Effector CD4-positive, alpha-beta T cell (primary cell): ENCODE measurements at places on chromosomes 1 and 21.
A peak's percentile ranks its signal among the peaks of the same experiment; 100 is the strongest.

DNA sequence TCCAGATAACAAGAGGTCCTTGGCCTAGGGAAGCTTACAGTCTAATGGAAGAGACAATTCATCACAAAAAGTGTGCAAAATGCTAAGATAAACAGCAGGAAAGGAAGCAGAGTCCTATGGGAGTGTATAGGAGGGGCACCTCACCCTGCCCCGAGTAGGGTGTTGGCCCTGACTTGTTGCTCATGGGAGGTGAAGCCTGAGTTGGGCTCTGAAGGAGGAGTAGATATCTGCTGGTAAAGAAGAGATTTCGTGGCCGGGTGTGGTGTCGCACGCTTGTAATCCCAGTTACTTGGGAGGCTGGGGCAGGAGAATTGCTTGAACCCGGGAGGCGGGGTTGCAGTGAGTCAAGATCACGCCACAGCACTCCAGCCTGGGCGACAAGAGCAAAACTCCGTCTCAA, 18.6 kb upstream of the GPR37L1 start:
- no peak for DNase-seq

DNA sequence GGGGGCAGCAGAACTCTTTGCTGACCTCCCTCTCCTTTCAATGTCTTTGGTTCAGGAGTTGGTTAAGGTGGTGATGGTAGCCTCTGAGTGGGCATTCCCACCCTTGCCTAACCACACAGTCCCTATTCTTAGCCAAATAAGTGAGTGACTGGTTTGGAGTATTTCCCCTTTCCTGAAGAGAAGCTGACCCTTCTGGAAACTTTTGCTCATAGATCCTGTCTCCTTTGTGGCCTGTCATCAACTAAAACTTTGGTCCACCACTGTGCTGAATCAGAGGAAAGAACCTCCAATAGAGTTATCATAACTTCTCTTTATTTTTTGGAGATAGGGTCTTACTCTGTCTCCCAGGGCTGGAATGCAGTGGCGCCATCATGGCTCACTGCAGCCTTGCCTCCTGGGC, 31.1 kb downstream of the C1orf21 start:
- no peak for DNase-seq

- no peak for DNase-seq
Measured at GRCh38 chr21:17759511-17760178, 59.5 kb downstream of the C21orf91 start.

- no peak for DNase-seq
Measured at GRCh38 chr1:27475720-27476119, 14.2 kb downstream of the WASF2 start.

DNA sequence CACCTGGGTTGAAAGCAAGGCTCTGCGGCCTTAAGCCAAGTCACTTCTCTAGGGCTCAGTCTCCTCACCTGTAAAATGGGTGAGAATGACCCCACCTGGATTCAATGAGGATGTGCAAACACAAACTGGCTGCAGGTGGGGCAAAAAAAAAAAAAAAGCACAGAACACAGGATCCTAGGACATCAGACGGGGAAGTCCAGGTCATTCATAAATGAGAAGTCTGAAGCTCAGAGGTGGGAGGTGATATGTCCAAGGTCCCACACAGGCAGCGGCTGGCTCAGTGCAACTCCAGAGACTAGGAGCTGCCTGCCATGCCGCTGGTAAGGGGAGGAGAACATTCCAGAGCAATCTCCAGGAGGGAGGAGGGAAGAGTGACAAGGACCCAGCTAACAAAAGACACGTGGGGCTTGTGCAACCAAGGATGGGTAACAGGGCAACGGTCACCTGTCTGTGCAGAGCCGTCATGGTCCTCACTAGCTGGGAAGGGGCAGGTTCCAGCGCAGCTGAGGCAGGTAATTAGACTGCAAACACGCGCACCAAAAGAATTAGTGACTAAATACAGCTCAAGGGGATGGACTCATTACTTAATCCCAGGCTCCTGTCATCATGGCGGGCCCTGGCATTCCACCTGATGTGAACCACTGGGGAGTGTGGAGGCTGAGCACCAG, 19.5 kb downstream of the IFFO2 start:
- DNase-seq: no peak

GRCh38 chr1:31912839-31913239, 25.3 kb downstream of the PTP4A2 start:
- no peak for DNase-seq

GRCh38 chr1:156930483-156930882, 10.1 kb downstream of the LRRC71 start:
- no peak for DNase-seq

DNA sequence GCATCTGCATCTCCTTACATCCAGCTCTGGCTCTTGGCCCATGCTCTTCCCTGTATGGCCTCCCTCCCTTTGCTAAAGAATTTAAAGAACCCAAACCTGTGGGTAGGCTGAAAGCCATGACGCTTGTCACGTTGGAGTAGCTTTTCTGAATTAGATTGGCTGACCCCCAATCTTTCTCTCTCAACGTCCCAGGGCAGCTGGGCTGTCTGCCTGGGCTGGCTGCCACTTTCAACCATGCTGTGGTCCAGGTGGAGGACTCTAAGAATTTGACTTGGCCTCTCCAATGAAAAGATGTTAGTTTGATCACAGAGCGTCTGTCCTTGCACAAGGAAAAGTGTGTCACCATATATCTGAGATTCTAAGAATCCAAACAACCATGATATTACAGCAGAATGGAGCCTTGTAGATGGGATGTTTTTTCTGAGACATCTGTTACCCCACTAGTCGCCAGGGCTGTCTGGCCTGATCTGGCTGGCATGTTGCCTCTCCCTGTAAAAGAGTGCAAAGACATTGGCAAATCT, 6.5 kb upstream of the IGSF3 start:
- DNase-seq: no peak

DNA sequence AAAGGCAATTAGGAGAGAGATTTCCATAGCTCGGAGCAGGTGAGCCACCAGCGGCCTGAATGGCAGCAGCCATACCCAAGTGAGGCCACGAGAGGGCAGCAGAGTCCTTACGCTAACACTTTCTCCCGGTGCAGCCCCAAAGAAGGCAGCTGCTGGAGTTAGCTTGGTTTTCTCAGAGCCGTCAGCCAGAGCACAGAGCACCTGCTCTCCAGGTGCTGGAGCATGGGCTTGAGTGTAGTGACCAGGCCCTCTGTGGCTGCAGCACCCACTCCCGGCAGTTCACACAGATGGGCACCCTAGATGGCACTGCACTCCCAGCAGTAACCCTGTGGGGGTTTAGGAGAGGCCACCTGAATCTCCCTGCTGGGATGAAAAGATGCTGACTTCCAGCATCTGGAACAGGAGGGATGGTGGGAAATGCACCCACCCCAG, 45.8 kb downstream of the TMCC2 start:
- DNase-seq: peak; percentile 83

- no peak for DNase-seq
Measured at GRCh38 chr1:200042119-200042551, 14.6 kb downstream of the NR5A2 start.

DNA sequence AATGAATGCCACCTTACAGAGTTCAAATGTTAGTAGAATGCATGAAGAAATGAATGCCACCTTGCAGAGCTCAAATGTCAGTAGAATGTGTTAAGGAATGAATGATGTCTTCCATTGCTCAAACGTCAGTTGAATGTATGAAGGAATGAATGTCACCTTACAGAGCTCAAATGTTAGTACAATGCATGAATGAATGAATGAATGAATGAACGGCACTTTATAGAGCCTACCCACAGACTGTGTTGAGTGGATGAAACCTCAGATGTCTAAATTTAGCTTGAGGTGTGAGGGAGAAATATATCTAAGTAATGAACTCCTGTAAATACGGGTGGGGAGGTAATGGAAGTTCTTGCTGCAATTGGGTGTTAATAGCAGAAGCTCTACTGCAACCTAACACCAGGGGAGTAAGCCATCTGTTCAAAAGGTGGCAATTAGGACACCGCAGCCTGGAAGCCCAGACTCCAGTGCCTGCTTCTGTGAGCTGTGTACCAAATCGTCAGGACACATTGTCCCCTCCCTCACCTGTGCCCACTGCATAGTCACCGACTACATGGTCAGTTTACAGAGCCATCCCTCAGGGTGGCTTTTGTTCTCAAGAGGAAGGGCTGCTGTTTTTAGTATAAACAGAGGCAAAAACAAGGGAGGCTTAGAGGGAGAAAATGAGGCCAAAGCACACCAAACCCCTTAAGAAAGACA, 26.7 kb downstream of the SUSD4 start:
- no peak for DNase-seq

DNA sequence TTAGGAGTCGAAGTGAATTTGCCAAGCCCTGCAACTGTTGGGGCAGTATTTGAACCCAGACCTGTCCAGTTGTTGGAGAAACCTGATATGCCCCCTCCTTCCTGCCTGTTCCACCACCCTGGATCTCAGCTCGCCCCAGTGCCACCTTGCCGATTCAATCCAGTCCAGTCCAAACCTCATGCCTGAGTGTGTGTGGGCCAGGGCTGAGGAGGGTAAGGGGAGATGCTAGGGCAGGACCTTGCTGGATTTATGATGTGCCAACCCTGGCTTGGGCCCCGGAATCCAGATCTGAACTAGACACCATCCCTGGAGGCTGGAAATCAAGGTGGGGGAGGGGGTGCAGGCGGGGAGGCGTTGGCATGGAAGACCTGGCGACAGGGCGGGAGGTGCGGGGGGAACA, 98.9 kb upstream of the WNT4 start:
- no peak for DNase-seq

GRCh38 chr21:34126691-34127090, 53.3 kb downstream of the MRPS6 start:
- no peak for DNase-seq

DNA sequence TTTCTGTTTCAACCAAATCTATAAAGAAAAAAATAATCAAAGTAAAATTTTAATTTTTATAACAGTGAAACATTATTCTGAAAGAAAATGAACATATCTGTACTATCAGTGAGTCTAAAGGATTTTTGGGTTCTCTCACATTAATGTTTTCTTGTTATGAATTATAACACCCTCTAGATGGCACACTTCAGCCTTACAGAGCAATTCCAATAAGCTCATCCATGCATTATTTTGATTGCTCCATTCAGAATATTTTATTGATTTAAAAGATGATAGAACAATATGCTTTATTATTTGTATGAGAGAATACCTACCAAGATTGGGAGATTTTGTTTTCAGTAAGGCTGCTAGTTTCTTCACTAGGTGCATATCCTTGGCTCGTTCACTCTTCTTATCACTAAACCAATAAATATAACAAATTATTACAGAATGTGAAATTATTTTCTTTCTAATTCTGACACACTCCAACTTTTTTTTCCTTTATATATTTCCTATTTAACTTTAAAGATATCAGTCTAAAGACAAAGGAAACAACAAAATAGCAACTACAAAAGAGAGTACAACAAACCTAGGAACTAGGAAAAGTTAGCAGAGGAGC, 82.4 kb downstream of the RAB3GAP2 start:
- DNase-seq: no peak

DNA sequence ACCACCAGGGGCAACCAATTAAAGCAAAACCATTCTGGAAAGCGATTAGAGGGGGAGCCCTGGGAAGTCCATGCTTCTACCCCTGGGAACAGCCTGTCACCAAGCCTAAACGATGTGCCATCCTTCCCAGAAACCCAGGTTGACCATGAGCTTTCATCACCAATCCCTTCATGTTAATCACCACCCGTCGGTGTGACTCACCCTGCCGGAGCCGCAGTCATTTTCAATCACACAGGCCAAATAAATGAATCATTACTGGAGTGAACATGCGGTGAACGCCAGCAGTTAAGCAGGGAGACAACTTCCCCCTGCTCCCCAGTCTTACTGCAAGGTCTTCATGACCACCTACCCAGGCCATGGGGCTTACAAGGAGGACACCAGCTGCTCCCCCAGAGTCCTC, 308.8 kb downstream of the AJAP1 start:
- no peak for DNase-seq

GRCh38 chr1:175787881-175788280, 44.5 kb upstream of the TNR start:
- no peak for DNase-seq

DNA sequence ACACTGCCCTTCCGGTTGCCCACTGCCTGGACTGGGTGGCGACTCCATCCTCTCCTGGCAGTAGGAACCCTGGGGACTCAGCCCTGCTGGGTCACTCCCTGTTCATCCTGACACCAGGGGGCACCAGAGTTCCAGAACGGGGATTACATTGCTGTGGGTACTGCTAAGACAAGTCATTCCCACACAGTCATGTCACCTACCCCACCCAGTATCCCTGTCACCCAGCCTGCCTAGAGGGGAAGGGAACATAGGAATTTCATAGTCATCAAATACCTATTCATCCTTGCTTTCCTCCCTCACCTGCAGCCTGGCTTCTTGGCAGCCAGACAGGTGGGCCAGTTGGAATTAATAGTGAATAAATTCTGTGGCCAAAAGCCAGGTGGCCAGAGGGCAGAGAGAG, 9.8 kb upstream of the SFN start:
- DNase-seq: peak; percentile 76

DNA sequence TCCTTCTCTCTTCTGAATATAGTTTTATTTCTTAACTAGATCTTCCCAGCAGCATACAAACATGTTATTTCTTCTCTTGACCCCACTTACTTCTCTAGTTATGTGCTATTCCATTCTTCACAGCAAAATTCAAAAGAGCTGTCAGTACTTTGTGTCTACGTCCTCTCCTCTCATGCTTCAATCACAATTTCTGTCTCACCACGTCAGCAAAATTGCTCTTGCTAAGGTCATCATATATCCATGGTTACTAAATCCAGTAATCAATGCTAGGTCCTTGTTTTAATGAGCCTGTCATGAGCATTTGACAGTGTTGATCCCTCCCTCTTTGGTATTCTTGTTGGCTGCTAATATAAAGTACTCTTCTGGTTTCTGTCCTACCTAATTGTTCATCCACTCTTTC, 214.2 kb downstream of the DENND1B start:
- DNase-seq: no peak

DNA sequence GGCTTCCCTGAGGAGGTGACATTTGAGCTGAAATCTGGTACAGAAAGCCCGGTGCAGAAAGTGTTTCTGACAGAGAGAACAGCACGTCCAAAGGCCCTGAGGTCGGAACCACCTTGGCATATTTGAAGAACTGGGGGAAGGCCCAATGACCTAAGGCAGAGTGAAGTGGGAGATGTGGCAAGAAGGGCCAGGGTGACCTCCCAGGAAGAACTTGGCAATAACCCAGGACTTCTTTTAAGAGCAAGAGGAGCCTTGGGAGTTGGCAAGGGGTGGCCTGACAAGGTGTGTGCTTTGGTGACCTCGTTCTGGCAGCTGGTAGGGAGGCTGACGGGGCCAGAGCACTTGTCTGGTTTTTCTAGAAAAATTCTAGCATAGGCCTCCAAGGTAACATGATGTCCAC, 23.4 kb downstream of the TTC39A start:
- DNase-seq: no peak

- no peak for DNase-seq
Measured at GRCh38 chr1:54012863-54013262, 5.1 kb downstream of the LDLRAD1 start.

GRCh38 chr1:84961316-84961715, 35.6 kb downstream of the MCOLN2 start:
- DNase-seq: no peak

GRCh38 chr1:156102633-156103511, 11.6 kb upstream of the LMNA start:
- DNase-seq: no peak
